ENCODE measurements at places on chromosomes 6 and 20.

DNA sequence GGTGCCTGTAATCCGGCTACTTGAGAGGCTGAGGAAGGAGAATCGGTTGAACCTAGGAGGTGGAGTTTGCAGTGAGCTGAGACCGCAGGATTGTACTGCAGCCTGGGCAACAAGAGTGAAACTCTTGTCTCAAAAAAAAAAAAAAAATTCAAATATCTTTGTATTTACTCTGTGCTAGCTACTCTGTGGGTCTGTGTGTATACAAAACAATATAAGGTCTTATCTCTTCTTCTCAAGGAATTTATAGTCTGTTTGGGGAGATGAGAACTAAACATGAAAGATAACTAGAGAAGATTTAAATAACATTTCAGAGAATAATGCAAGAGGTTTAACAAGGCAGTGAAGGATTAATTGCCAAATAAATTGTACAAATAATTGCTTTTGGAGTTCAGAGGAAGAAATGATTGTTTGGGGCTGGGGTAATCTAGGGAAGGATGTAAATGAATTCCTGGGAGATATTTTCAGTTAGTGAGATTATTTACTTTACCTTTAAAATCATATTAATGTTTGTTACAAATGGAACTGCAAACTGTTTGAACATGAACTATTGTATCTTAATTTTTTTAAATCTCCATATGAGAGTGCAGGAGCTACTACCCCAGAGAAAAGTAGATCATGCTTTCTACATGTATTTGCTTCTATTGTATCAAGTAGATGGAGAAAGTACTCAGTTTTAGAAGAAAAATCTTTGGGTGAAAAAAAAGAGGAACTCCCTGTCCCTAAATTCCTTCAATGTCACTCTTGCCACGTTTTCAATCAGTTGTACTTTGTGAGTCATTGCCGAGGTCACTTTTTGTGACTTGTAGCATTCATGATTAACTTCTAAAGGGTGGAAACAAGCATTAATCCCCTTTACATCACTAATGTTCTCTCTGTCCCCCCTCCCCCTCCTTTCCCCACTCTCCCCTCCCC is 39.0 kb downstream of the NCOA3 start:
- no peak for DNase-seq

DNA sequence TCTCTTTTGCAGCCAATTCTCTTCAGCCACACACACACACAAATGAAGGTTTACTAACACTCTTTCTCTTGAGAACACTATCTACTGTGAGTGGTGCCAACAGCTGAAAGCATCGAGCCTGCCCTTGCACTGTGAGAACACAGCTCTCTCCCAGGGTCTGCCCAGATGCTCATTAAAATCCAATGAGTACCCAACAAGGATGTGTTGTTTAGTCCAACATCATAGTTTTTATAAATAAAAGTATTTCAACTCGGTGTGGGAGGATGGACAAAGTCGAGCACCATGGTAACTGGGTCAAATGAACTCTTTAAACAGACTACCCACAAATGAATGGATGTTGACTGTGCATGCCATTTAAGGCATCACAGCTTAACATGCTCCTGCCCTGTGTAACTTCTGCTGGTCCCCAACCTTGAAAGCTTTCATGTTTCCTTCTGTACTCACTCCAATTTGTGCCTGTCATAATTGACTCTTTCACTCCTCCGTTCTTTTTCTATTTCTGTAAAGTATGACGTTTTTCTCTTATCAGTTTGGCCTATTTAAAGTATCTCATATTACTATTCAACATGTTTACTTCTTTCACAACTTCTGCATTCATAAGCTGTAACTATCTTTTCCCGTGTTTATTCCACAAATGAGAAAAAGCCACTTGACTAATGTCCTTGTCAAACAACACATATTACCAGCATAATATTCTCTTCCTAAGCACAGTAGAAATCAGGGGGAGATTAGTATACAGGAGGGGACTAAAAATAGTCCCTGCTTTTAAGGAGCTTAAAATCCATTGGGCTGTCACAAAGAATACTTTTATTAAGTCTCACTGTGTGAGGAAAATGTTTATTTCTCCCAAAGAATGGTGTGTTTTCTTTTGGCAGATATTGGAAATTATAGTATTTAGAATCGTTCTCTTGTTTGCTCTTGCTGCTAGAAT is 215.4 kb downstream of the RFPL4B start:
- DNase-seq, result no peak

DNA sequence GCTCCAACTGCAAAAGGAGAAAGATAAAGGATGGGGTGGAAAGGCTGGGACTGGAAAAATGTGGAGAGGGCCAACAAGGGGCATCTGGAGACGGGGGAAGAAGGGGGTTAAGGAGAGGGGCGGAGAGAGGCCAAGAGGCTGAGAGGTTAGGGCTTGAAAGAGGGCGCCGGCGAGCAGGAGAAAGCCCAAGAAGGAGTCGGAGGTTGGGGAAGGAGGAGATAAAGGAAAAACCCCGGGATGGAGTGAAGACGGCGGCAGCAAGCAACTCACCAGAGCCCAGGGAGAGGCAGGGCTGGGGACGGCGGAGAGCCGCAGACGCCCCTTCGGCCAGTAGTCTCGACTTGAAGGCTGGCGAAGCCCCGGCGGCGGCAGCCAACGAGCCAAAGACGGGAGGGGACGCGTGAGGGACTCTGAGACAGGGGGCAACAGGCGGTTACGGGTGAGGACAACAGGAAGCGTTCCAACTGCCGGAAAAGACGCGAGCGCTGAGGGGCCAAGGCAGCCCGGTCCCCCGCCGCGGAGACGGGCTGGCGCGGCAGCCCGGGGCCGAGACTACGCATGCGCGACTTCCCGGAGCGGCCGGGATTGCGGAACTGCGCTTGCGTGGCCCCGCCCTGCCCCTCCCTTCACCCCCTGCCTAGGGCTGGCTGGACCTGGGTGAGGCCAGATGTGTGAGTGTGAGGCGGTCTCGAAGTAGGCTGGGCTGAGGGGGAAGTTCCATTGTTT is at the start of gene STK38:
TSS of gene STK38 (minus strand) at position 560 of the 726 bp plus-strand sequence. CDS start 7,277 bp downstream, outside the sequence.
- peak; percentile 92 for DNase-seq

DNA sequence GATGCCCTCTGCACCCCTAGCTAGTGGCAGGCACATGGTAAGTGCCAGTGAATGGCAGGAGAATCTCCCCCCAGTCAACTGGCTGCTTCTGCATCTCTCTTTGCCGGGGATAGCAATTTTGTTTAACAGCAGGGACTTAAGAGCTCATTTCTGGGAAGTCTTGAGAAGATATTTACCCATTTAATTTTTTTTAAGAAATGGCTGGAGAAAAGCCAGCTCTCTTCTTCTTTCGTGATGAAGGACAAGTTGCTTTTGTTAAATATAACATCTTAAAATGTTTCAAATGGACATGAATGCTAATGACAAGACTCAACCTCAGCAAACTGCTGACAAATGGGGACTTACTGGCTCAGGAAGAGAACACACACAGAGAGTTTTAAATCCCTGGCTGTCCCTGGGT is 55.0 kb upstream of the IYD start:
- no peak for DNase-seq

GRCh38 chr6:117449549-117450439 is 24.1 kb upstream of the ROS1 start:
- peak; percentile 25 for DNase-seq

Measured in cerebellum (tissue), 4 donors.